ENCODE measurements at places on chromosomes 2 and 18. TPM values are rescaled to one million over a fixed set of nuclear protein-coding genes. Genes with fewer than 3 reads are reported as not detected.

The VIL1 gene
- total RNA-seq = not detected

GRCh38 chr2:168114619-168115018, 132.8 kb downstream of the STK39 start:
- DNase-seq = no peak

The NAT8 gene
- not detected for total RNA-seq

DNA sequence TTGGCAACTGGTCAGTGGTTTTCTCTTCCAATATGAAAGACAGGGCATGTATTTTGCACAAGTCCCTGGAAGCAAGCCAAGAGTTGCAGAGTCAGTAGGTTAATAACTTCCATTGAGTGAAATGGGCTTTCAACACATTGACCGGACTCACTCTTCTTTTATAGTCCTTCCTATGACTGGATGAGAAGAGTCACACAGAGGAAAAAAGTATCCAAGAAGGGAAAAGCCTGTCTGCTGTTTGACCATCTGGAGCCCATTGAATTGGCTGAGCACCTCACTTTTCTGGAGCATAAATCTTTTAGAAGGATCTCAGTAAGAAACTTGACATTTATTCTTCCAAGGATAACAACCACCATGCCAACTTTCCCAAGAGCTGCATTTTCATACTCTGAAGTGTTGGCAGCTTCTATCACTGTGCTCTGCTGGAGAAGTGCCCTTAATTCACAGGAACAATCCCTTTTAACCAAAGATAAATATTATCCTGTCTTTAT, 45.4 kb downstream of the RASGRP3 start:
- peak; percentile 41 for DNase-seq

DNA sequence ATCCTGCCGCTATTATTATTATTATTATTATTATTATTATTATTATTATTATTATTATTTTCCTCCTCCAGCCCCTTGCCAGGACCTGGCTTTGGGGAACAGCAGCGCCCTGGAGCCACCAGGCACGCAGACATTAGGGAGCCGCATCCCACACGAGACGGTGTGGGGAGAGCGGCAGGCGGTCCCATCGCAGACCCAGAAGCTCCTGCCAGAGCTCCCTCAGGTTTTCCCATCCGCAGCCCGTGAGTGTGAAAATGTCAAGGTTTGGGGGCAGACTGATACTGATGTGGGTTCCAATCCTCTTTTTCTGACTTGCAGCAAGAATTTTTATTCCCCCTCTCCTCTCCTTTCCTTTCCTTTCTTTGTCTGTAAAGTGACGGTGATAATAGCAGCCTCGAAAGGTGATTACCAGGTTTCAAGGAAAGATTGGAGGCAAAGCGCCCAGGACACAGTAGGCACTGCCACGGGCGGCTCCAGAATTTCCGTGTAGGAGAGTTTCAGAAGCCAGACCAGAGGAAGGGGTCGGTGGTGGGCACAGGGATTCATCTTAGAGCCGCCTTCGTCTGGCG, 816 bp downstream of the SCTR start:
- DNase-seq = no peak

GRCh38 chr2:20649576-20649975, 1.3 kb downstream of the HS1BP3 start:
- no peak for DNase-seq

- no peak for DNase-seq
Observed at GRCh38 chr2:3602553-3603339, 7.8 kb downstream of the COLEC11 start.

DNA sequence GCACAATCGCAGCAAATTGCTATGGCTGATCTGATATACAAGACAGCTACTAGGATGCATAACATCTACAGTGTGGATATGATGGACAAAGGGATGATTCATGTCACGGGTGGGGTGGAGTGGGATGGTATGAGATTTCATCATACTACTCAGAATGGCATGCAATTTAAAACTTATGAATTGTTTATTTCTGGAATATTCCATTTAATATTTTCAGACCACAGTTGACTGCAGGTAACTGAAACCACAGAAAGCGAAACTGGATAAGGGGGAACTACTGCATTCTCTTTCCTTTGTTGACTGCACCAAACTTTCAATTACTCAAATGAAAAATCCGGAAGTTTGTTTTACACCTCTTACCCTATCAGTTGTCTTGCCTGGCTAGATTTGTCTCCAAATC, 94.4 kb upstream of the NEUROD1 start:
- DNase-seq = no peak

DNA sequence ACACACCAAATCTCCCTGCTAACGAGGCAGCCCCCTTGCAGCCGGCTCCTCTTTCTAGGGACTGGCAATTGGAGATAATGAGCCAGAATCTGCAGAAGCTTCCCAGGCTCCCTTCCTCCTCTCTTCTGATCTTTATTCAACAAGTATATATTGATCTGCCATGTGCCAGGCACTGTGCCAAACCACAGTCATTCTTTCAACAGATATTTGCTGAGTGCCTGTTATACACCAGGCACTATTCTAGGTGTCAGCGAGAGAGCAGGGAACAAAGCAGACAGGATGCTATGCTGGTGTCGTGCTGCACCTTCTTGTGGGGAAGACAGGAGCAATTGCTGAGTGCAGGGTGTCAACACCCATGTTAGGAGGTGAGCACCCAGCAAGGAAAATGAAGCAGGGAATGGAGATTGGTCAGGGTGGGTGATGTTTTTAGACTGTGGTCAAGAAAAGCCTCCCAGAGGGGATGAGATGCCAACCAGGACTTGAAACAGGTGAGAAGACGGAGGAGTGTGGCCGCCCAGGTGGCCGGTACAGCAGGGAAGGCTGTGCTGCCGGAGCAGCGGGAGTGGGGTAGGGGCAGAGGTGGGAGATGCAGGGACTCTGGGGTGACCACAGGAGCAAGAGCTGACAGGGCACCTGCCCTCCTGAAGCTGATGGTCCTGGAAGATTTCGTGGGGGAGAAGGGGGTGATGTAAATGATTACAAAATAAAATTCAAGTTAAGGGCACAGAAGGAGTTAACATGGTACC, 307.6 kb upstream of the RAB12 start:
- DNase-seq = no peak

- no peak for DNase-seq
Observed at GRCh38 chr2:23585273-23586170, 200.5 kb downstream of the KLHL29 start.

DNA sequence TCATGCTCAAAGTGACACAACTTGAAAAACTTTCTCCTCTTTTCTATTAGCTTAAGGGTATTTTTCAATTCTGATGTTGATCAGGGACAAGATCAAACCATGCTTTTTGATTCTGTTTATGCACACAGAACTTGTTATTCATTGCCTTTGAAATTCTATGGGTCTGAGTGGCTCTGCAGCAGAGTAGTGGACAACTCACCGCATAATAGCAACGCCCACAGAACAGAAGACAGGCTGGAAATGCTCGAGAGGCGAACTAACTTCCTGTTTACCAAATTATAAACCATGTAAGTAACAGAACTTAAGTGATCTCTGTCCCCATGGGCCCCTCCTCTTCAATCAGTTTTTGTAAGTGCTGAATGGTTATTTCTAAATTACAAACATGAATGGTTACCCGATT, 131.2 kb downstream of the CBLN2 start:
- no peak for DNase-seq

DNA sequence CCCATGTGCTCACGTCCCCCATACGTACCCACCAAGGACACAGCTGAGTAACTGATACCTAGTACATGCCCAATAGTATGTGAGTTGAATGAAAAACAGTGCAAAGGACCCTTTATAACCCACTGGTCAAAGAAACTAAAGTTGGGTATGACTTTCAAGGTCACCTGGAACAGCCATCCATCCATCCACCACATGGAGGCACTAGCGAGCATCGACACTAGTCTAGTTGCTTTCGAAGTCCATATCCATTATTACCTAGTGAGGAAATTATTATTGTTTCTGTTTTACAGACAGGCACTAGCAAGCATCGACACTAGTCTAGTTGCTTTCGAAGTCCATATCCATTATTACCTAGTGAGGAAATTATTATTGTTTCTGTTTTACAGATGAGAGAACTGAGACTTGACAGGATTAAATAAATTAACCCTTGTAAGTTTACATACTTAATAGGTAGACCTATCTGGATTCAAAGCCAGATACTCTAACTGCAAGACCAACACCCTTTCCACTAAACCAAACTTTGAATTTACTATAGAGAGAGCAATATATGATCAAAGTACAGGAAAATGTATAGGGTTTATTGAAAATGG, 233.7 kb downstream of the METTL4 start:
- DNase-seq = peak; percentile 27

DNA sequence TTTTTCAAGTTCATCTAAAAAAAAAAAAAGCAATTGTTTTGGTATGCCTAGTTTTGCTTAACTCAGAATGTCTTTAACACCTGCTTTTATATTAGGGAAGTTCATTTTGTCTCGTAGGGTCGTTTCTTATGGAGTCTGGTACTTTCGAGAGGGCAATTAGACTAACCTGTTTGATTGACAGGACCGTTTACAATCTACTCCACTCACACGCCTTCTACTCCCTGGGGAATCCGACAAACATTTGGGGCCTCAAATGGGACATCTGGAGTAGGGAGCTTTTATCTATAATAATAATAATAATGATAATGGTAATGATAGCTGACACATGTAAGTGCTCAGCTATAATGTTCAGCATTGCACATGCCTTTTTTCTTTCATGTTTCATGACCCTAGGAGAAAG, 261.6 kb upstream of the RASGRP3 start:
- DNase-seq = no peak

DNA sequence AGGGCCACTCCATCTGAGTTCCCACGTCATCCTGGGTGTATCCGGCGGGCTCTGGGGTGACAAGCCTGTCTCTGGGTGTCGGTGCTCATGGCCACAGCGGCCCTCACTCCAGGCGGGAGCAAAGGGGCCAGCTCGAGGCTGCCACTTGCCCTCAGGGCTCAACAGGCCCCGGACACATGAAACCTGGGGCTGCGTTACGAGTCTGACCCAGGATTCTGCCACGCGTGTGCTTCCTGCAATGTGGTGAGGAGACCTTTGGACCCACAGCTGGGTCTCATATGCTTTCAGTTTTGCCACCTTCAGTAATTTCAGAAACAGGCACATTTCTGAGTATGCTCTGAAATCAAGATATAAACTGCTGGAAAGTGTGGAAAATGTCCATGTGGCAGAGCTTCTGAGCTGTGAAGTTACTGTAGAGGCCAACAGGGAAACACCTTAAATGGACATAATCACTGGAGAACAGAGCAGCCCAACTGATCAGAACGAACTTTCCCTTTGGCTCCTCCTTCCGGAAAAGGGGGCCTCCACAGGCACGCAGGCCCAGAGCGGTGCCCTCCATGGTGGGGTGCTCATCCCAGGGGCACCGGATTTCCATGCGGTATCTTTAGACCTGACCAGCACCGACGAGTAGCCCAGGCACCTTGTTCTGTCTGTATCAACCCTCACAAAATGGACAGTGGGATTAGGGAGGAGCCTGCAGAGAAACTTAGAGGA, 14.1 kb downstream of the PER2 start:
- DNase-seq = peak; percentile 13

DNA sequence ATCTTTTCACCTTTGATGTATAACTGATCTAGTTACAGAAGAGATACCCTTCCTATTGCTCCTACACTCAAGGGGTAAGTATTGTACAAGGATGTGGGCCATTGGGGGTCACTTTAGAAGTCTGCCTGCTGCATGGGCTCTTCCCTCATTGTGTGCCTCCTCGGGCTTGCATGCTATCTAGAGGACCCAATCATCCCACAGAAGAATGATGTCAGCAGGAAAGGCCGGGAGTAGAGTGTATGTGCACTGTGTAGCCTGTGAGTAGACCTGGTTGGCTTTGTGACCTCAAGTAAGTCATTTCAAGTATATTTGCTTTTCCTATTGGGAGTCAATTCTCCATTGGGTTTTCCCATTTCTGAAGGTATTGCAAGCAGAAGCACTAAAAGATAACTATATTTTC, 129.5 kb upstream of the TRIB2 start:
- DNase-seq = no peak

DNA sequence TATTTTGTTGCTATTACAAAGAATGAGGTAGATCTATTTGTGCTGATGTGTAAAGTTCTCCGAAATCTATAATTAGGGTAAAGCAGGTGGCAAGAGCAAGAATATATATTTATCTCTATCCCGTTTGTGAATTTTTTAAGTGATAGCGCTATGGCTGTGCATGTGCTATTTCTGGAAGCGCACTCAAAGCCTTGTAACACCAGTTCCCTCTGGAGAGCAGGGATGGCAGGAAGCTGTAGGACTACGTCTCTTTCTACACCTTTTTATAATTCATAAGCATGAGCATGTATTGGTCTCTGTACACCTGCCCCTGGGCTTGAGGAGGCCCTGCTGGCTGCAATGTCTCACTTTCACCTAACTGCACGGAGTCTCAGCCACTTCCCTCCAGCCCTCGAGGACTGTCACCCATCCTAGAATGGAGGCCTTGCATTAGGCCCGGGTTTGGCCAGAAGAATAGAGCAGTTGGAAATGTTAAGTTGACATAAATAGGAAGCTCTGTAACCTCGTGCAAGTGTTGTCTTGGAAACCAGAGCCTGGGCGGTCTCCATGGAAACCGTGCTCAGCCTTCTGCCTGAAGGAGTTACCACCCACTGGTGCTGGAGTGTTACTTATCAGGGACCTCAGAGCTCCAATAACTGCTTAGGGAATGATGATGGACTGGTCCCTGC, 20.9 kb downstream of the ITM2C start:
- no peak for DNase-seq
